ENCODE measurements at places on chromosomes 4 and X.

DNA sequence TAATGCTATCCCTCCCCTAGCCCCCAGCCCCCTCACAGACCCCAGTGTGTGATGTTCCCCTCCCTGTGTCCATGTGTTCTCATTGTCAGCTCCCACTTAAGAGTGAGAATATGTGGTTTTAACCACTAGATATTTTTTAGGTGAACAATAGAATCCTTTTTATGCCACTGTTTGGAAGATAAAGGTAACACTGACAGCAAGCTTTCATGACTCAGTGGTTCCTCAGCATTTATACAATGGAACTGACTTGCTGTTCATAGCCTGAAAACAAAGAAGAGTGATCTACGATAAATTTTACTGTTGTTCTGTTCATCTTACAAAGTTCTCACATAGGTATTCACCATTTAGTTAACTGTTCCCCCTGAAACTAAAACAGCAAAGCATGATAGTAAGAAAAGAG, 147.8 kb downstream of the ARHGAP10 start:
- DNase-seq: no peak

DNA sequence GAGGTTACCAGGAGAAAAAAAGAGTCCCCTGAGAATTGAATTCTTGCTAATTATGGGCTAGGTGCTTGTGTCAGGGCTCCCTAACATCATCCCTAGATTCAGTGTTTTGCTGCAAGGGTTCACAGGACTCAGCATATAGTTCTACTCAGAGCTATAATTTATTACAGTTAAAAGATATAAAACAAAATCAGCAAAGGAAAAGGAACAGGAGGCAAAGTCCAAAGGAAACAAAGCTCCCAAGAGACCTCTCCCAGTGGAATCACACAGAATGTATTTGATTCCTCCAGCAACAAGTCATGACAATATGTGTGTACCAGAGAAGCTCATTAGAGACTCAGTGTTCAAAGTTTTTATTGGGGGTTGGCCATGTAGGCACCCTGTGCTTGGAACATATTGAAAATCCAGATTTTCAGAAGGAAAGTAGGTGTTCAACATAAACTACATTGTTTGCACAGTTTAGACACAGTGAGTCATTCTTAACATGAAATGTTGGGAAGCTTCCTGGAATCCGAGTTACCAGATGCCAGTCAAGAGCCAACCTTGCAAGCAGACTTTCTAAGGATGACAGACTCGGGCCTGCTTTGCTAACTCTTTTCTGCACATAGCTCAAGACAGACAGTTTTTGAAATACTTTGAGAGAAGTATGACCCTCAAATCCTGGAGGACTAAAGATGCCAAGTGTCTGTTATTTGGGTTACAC, 311.3 kb upstream of the EMCN start:
- DNase-seq: no peak

DNA sequence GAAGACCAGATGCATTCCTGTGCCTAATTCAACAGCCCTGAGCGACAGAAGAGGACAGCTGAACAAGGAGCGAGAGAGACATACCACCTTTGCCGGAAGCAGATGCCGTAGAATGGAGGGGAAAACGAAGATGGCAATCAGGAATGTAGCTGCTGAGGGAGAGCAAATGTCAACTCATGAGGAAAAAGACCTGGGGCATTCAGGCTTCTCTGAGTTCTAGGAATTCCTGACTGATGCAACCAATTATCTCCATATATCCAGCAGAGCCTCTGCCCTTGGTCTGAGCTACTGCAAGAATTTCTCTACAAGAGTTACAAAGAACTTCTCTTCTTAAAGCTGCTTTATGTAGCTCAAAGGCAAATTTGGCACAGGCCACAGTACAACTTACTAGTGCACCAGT, 40.5 kb upstream of the INPP4B start:
- DNase-seq: no peak

GRCh38 chr4:154478128-154478527, 13.5 kb downstream of the DCHS2 start:
- no peak for DNase-seq

DNA sequence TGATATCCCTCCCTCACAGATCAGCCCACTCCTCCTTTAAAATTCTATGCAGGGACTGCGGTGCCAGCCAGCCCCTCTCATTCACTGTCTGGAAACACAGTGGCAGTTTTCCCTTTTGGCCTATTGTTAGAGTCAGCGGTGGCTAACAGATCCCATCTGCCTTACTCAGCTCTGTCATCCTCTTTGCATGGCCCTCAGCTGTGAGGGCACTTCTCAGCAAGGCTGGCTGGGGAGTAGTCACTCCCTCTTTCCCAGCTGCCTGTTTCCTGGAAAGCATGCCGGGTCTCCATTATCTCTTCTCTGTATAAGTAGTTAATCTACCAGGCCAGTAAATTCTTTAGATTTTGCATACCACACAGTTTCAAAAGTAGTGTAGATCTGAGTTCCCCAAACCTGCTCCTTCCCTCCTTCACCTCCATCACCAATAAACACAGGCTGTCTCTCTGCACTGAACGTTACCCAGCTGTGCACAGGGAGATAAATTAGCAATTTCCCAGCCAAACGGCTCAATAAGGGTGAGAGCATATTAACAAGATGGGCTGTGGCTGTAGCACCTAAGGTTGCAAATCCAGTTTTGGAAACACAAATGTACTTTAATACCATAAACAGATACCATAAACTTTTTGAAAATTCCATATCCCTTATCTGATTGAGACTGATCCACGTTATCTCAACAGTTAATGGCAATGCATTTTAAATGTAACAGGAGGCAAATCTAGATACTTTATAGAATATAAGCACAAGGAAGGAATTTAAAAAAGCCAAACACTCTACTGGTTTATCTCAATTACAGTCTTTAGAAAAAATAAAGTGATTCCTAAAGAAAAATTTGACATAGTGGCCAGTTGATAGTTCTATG, 229.3 kb downstream of the ANKRD50 start:
- DNase-seq: no peak

DNA sequence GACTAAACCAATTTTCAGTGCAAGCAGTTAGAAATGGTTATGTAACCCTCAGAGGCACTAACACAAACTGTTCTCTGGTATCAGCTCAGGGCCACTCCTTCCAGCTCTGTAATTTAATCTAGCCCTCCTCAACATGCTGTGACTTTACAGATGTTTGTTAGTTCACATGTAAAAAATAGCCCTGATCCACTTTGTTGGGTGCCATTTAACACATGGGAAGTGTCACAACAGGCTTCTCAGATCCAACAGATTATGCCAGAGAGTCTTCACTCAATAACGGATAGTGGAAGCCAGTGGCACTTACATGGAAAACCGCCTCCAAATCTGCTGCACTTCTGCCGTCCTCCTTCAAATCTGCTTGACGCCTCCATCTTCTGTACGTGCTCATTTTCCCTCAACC, 51.6 kb downstream of the ATP8A1 start:
- no peak for DNase-seq

DNA sequence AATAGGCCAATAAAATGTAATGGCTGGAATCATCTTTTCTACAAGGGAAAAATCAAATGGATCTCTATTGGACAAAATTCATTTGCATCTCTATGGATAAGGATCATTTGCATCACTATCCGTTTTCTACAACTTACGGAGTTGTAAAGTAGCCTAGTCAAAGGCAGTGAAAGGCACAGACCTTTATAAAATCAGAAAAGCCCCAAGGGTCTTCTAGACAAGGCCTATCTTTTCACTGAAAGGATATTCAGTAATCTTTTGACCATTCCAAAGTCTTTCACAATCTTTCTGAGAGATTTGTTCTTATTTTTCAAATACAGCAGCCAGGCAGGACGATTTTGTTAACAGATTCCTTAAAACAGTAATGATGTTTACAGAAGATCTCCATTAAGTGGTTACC, 119.5 kb upstream of the JADE1 start:
- DNase-seq: no peak

DNA sequence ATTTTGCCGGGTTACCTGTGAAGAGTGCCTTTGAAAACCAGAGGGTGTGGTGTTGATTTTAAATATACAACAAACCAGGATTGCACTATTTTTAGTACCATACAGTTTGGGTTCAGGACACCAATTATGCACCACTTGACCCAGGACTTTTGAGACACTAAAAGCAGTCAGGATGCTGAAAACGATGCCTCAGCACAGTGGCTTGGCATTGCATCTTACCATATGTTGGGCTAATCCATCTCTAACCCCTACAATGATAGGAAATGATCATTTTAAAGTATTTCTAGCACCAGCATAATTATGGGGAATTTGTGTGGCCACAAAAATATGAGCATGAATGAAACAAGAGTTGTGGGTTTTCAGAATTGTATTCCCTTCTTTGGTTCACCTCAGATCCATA, 4.1 kb downstream of the IBSP start:
- DNase-seq: no peak

DNA sequence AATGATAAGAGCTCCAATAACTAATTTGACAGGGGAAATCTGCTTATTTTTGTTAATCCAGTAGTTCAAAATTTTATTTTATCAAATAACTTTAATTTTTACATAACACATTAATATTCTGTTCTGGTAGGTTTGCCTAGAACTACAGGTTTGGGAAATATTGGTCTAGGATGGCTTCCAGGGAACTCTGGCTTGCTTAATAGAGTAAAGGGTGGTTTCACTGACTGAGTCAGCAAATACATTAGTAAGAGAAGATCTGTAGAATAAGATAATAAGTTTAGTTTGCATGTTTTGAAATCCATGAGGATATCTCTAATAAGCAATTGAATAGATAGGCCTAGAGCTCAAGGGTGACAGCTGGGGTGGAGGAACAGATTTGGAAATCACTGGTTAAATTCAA, 500.7 kb downstream of the ZNF674 start:
- DNase-seq: no peak

DNA sequence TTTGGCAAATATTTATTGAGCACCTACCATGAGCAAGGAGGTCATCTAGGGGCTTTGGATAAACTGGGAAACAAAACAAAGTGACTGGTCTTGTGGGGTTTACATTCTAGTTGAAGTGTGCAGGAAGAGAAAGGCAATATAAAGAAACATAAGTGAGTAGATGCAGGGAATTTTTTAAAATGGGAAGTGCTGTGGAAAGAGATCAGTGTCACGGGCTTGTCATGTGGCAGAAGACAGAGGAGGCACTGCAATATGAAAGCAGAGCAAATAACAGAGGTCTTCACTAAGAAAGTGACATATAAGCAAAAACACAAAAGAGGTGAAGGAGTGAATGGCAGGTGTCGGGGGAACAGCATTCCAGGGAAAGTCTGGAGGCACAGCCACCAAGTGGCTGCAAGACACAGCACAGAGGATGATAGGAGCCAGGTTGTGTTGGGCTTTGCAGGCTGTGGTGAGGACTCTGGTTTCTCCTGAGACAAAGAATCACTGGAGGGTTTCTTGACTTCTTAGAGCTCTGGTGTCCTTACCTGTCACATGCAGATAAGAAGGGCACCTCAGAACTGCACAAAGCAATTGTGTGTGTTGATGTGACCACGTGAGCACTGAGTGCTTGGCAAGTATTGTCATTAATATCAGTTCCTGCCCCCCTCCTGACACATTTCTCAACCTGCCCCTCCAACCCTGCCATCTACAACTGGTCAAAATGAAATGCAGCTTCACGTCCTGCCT, 143.5 kb downstream of the TSPAN5 start:
- no peak for DNase-seq

- no peak for DNase-seq
Measured at GRCh38 chrX:13000301-13000811, 25.4 kb downstream of the TMSB4X start.

- no peak for DNase-seq
Measured at GRCh38 chr4:152364883-152365282, 171.0 kb downstream of the FBXW7 start.

- no peak for DNase-seq
Measured at GRCh38 chr4:147334478-147334877, 146.4 kb upstream of the EDNRA start.

DNA sequence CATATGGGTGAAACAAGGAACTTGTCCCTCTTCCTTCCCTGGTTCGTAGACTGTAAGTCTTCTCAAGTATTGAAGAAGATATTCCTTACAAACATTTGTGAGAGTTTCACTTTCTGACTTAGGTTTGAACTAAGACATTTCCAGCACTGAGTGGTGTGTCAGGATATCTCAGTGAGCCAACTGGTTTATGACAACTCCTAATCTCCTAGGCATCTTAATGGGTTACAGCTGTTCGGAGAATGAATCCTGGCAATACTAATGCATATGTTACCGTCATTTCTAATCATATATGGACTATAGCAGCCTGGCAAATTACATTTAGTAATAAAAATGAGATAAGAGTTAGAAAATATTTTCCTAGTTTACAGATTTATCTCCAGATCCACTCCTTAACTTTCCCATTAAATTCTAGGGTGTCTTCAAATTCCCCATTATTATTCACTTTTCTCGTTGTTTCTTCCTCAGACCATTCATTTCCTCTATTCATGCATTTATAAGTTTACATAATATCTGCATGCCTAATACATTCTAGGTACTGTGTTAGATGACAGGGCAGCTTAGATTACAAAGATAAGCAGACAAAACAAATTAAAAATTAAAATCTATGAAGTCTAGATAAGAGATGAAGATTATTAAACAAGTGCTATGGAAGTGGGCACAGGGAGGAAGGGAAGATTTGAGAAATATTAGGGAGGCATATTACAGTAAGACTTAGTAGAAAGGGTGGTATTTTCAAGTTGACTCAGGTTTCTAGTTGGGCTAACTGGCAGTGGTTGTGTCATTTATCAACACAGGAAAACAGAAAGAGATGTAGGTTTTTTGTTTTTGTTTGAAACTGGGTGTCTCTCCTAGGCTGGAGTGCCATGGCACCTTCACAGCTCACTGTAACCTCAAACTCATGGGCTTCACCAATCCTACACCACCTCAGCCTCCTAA, 173.9 kb downstream of the WDFY3 start:
- no peak for DNase-seq

GRCh38 chr4:145066063-145066501, 31.9 kb downstream of the ANAPC10 start:
- no peak for DNase-seq

GRCh38 chr4:68404153-68404552, 43.1 kb upstream of the TMPRSS11E start:
- DNase-seq: no peak

GRCh38 chrX:112085149-112085548, 2.6 kb upstream of the TRPC5 start:
- no peak for DNase-seq

DNA sequence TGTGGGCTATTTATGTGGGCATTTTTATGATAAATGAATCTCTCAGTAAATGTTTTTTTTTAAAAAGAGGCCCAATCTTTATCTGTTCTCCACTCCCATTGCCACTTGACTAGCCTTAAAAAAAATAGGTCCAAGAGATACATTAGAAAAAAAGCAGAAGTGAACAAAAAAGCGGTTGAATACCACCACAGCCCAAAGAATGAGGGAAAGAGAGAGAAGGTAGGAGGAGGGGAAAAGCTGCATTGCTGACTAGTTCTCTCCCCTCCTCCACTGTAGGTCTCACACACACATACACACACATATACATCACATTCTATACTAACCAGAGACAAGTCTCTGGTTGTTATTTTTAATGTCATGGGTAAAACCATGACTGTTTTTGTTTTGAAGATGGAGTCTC, 95.8 kb upstream of the IL13RA1 start:
- DNase-seq: no peak

- DNase-seq: no peak
Measured at GRCh38 chr4:138005486-138005885, 236.7 kb downstream of the SLC7A11 start.

GRCh38 chrX:110519906-110520452, 161.3 kb downstream of the RTL9 start:
- no peak for DNase-seq

GRCh38 chr4:38857354-38858096, 908 bp upstream of the TLR6 start:
- DNase-seq: no peak
